ENCODE measurements at places on chromosomes 6 and 20.

GRCh38 chr6:164098857-164099267 lies 684.3 kb downstream of the QKI start:
- DNase-seq: no peak

GRCh38 chr6:50353603-50354002 lies 303.9 kb upstream of the DEFB112 start:
- peak; percentile 56 for DNase-seq

- no peak for DNase-seq
Observed at GRCh38 chr6:117072781-117073180, 192.6 kb upstream of the VGLL2 start.

DNA sequence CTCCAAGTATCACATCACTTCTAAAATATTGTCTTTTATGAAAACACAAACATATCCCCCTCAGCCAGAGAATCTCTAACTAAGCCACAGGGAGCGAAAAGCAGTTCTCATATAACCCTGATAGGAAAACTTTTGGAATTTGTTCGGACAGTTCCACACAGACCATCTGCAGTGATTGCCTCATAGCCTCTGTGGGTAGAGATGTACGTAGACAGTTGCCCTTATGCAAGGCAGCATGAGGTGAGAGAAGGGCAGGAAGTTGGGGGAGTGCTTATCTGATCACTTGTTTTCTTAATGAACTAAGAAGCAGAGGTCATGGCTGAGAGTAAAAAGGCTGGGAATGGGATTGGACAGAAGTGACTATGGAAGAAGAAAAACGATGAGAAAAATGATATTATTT lies 39.6 kb downstream of the SLC23A2 start:
- DNase-seq: no peak

DNA sequence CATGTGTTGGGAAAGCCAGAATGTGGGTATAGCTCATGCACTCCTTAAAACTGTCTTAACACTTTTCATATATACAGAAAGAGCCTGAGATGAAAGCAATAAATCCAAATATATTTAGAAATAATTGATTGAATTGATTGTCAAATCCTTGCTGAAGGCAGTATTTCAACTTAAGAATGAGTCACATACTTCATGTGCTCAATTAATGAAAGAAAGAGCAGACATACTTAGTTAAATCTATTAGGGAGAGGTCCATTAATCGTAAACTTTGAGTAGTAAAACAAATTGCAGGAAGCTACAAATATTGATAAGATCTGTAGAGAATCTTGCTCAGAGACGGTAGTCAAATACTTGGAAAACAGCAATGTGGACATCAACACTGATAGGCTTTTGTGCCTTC lies 261.6 kb upstream of the THEMIS start:
- peak; percentile 48 for DNase-seq

DNA sequence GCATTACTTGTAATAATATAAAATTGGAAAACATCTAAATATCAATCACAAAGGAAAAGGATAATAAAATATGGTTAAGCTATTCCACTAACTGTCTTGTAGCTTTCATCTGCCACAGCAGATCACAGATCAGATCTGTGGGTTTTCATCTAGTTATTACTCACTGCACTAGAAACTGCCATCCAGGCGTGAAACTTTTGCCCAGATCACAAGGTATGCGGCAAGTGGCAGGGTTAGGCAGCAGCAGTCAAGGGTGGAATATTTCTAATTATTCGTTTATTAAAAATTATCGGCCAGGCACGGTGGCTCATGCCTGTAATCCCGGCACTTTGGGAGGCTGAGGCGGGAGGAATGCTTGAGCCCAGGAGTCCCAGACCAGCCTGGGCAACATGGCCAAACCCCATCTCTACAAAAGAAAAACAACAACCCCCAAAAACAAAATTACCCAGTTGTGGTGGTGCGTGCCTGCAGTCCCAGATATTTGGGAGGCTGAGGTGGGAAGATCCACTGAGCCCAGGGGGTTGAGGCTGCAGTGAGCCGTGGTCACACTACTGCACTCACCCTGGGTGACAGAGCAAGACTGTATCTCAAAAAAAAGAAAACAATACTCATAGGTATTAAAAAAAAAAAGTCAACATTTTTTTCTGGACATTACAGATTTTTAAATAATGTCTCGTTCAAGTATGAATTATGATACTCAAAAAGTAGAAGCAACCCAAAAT lies 32.1 kb downstream of the BEND3 start:
- DNase-seq: no peak

DNA sequence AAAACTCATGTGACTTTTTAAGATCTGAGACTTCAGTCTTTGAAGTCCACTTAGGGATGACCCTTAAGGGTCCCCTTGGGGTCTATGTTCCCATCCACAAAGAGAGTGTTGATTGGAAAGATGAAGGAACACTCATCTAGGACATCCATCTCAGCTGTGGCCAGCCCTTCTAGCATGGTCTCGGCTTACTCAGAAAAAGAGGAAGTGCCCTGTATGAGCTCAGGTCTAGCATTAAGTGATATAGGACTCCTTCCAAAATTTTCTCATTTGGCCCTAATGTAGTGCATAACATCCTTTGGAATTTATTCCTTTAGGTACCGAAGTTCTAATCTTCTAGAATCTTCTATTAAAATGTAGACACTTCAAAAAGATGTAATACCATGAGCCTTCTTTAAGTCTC lies 77.4 kb downstream of the NDUFAF5 start:
- no peak for DNase-seq

- DNase-seq: peak; percentile 30
Observed at GRCh38 chr6:155958550-155958949, 502.9 kb upstream of the NOX3 start.

DNA sequence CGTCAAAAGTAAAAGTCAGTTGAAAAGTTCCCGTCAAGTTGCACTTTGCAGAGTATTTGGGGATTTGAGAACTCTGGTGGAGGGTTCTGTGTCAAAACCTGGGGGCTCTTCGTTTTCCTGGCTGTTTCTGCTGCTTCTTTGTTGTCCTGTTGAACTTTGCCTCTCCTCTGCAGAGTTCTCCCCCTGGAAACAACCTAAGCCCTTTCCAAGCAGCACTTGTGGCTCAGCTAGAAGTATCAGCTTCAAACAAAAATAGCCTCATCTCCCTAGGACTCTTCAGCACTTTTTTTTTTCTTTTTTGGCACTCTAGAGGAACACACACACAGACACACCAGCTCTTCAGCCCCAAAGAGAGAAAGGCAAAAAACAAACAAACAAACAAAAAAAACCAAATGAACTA lies at the start of gene TRDN:
TRDN (minus strand) TSS at position 169 of the 400 bp plus-strand sequence. CDS start 175 bp downstream, outside the sequence.
- DNase-seq: no peak

DNA sequence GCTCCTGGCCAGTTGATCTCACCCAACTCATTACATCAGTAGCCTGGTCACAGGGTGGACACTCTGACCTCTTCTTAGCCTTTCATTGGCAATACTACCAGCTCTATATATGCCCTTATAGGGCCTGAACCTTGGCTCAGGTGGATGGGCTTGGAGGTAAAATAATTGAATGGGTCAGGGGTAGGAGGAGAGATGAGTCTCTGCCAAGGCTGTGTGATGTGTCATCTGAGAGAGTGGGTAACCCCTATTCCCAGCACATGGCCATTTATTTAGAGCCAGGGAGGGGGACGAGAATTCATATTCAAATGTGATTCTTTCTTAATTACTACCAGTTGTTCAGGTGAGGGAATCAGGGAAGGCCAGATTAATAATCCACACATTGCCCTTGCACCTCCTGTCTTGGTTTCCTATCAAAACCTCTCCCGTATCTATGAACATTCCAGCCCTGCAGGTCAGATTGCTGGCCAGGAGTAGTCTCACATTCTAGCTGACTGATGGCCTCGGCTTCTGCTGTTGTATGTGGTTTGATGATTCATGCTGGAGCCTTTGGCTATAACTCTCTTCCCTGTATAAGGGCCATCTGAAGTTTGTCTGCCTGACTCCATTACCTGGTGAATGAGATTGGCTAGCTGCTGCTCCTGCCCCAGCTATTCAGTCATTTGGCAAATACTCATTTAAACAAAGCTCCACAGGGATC lies 13.4 kb downstream of the C20orf173 start:
- no peak for DNase-seq
